ENCODE measurements at places on chromosomes 11 and 22.

GRCh38 chr22:23898006-23898974, 4.1 kb downstream of the MIF start:
- DNase-seq, result no peak

- no peak for DNase-seq
These were observed 131.0 kb downstream of the ELP4 start for GRCh38 chr11:31640611-31641010.

GRCh38 chr22:20779818-20780158, 5.9 kb downstream of the SERPIND1 start:
- DNase-seq, result no peak

DNA sequence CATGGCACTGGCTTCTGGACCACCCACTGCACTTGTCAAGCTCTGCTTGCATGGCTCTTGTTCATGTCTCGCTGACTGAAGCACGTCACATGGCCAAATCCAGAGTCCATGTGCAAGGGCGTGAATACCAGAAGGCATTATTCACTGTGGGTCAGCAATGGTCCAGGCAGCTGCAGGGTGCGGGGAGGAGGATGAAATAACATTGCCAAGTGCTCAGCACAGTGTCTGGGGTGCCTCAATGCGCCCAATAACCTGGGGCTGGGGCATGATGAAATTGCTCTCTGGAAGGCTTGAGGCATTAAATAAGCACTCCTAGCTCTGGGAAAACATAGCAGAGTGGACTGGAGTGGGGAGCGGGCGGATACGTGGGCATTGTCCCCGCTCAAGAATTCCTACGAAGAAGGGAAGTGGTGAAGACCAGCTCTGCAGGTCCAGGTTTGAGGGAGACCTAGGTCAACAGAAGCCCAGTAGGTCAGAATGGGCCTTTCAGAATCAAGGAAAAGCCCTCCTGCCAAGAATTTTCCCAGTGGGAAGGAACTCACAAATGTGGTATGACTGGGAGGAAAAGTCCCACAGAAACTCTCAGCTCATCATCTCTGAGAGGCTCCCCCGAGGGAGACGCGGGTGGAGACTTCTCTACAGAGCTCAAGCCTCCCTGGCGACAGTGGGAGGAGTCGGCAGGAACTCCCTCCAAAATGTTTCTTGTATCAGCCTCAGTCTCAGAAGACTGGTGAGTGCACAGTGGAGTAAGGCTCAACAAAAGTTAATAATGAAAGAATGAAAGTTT, 15.3 kb upstream of the ACCSL start:
- DNase-seq, result no peak

DNA sequence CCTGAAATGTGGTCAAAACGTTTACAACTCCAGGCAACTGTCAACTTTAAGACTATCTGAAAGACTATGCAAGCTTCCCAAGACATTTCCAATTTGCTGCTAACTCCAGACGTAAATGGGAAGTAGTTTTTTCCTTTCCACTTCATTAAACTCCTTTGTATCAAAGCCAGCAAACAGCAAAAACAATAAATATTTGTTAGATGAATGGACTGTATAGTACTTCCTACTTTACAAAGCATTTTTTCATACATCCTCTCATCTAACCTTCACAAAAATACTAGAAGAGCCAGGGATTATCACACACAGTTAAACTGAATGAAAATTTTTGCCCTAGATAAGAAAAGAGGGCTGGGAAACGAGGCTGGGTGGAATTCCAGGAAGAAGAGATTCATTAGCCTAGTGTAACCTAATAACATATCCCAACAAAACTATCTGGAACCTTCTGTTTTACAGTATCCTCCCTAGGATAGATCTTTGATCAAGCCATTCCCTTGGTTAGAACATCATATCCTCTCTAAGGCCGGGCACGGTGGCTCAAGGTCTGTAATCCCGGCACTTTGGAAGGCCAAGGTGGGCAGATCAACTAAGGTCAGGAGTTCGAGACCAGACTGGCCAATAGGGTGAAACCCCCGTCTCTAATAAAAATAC, 10.4 kb downstream of the NUP98 start:
- DNase-seq, result no peak

DNA sequence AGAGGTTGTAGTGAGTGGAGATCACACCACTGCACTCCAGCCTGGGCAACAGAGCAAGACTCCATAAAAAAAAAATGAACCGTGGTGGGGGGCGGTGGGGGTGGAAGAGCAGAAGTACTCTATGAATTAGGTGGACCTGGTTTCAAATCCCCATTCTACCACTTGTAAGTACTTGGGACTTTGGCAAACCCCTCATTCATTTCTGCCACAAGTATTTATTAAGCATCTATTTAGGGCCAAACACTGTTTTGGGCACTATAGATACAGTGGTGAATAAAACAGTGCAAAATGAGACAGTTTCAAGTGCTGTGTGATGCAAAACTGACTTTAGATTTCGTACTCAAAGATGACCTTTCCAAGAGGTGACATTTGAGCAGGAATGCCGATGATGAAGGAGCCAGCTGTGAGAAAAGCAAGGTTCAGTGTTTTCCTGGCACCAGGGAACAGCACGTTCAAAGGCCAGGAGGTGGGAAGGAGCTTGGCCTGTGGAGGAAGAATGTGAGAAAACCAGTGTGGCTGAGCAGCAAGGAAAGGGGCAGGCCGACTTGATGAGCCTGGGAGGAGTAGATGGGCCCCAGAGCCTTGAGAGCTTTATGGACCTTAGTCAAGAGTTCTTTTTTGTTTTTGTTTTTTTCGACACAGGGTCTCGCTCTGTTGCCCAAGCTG, 1.4 kb upstream of the TMEM134 start:
- DNase-seq, result no peak

- no peak for DNase-seq
These were observed 82.3 kb downstream of the YAP1 start for GRCh38 chr11:102192349-102193066.

GRCh38 chr22:49008682-49009235, 818.9 kb downstream of the BRD1 start:
- DNase-seq, result no peak

GRCh38 chr11:90321018-90321417, 98.2 kb upstream of the CHORDC1 start:
- no peak for DNase-seq

DNA sequence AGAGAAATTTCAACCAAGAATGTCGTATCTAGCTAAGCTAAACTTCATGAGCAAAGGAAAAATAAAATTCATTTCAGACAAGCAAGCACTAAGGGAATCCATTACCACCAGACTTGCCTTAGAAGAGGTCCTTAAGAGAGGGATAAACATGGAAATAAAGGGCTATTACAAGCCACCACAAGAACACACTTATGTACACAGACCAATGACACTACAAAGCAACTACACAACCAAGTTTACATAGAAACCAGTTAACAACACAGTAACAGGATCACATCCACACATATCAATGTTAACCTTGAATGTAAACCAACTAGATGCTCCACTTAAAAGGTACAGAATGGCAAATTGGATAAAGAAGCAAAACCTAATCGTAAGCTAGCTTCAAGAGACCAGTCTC, 38.0 kb downstream of the TMEM123 start:
- no peak for DNase-seq

DNA sequence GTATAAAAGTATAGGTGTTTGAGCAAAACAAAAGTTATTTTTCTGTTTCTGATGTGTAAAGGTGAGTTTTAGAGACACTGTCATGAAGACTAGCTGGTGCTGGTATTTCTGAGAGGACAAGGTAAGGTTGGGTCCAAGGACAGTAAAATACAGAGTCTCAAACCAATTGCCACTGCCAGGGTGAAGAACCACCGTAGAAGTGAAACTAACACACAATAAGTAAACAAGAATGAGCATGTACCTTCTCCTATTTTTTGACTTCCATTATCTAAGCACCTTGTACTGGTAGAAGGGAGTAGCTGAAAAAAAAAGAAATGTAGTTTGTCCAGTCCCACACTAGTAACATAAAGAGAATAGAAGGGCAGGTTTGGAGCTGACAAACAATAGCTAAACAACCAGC, 117.3 kb downstream of the TTC28 start:
- no peak for DNase-seq

GRCh38 chr11:12792590-12792989, 118.4 kb downstream of the TEAD1 start:
- no peak for DNase-seq

- peak; percentile 45 for DNase-seq
These were observed 12.6 kb downstream of the ZNF143 start for GRCh38 chr11:9473408-9473807.

- no peak for DNase-seq
These were observed 60.2 kb downstream of the BRD1 start for GRCh38 chr22:49767355-49768062.

DNA sequence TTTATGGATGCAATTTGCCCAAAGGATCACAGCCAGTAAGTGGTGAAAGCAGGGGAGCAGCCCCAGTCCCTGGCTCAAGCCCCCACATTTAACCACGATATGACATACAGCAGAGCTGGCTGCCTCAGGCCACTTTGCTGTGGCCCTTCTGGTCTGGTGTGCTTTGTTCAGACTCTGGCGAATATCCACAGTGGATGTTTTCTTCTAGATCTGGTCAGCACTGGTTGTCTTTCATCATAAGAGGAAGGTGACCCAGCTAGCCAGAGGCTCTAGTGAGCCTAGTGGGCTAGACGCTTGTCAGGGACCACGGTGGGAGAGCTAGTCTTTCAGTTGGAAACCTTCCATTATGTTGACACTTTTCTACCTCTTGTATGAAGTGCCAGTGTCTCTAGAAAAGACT, 42.5 kb downstream of the DGCR2 start:
- DNase-seq, result no peak
